Epithelial cell of prostate (primary cell): ENCODE measurements at places on chromosomes 4 and X.

DNA sequence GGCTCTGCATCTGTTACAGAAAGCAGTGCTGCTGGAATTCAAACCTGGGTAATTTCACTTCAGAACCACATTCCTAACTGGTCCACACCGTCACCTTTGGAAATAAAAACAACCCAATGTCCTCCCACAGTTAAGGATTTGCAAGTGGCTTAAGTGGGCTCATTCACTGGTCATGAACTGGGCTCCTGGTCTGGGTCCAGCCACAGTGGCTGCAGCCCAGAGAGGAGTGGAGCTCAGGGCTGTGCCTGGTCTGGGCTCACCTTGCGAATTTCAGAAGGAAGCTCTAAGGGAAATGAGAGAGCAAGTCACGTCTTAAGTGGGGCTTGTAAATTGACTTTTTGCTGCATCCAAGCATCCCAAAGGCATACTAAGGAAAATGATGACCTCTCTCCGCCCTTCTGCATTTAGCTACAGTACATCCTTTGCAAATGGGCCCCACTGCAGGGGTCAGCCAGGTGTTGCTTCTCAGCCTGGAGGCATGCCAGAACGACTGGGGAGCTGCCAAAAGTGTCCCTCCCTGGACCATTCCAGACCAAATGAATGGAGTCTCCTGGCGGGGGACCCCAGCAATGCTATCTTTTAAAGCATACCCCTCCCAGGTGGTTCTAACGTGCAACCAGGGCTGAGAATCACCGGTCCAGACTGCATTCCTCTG lies 25.6 kb upstream of the CRMP1 start:
- no peak for DNase-seq

- DNase-seq = no peak
Measured at GRCh38 chrX:40521868-40522450, 58.8 kb upstream of the ATP6AP2 start.

- DNase-seq = no peak
Measured at GRCh38 chrX:56764153-56764974, 35.3 kb downstream of the NBDY start.

DNA sequence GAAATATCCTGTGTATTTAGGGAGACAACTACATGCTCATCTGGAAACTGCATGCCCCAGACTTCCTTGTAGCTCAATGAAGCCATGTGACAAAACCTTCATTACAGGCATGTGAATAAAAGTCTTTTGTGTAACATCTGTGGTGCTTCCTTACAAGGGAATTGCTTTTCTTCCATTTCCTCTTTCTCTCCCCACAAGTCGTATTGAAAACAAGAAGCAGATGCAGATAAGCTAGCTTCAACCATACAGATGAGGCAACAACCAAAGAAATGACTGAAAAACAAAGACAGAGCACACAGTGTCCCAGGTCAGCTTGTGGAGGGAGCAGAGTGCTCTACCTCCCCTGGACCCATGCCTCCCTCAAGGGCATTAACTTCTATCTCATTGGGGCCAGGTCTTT lies 115.8 kb upstream of the INPP4B start:
- DNase-seq = no peak

- no peak for DNase-seq
Measured at GRCh38 chr4:185965426-185966384, 103.3 kb upstream of the TLR3 start.

DNA sequence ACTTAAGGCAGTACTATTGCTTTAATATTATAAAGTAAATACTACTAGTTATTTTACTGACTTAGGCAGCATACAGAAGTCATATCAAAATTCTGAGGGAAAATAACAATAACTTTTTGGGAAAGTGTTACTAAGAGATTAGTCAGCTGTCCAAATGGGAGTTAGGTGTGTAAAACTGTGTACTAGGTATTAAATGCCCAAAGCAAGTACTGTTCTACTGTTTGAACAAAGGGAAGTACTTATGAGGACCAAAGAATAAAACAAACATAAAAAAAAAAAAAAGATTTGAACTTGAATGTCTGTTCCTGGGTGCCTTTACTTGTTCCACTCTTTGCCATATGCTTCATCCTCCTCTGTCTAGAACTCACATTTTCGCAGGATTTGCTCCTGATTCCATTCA lies 174.4 kb downstream of the MSL3 start:
- DNase-seq = no peak
